ENCODE measurements at places on chromosomes 11 and 22.

GRCh38 chr11:65187971-65188461, 6.3 kb downstream of the CAPN1 start:
- no peak for DNase-seq

GRCh38 chr11:46659908-46660307, 40.5 kb downstream of the ARHGAP1 start:
- no peak for DNase-seq

DNA sequence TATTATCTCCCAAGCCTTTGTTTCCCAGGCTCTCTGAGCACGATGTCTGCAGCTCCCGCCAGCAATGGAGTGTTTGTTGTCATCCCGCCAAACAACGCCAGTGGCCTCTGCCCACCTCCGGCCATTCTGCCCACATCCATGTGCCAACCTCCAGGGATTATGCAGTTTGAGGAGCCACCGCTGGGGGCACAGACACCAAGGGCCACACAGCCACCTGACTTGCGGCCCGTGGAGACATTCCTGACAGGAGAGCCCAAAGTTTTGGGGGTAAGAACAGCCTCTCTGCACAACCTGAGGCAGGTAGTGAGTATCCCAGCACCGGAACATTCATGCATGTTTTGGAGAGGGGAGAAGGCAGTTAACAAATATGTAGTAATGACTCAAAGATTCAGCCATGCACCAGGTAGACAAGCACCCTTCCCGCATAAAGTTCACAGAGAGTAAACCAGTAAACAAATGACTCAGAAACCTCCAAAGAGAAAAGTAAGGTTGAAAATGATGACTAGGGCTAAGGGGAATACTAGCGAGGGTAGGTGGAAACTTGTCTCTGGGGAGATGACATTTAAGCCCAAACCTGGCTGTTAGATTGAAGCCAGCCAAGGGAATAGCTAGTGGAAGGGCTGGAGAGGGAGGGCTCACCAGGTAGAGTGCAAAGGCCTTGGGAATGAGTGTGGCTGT, 7.2 kb downstream of the MS4A15 start:
- no peak for DNase-seq

GRCh38 chr11:3381794-3382193, 2.8 kb upstream of the ZNF195 start:
- DNase-seq, result no peak

DNA sequence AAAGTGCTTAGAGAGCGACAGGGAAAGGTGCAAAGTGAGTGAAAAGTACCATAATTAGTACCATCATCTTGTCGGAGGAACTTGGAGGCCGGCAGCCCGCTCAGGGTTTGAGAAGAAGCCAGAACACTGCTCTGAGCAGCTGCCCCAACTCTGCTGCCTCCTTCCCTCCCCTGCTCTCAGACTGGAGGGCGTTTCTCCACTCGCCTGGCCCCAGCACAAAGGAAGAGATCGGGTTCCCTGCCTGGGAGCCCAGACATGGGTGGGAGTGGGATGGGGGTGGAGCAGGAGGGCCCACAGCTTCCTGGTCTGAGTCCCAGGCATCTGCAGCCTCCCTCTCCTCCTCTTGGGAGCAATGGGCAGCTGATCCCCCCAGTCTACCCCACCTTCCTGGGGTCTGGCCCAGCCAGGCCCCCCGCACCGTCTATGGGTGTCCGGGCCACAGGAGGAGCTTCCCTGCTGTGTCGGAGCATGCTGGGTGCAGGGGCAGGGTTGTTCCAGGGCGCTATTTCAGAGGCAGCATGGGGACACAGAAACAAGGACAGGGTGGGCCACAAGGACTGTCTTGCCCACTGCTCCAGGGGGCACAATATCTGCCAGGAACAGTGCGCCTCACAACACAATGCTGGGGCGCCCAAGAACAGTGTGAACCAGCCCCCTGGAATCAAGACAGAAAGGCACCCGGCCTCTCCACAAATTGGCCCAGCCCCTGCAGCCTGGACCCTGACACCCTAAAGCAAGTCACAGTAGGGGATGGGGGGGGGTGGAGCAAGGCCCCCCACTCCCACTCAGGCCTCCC, 4.8 kb downstream of the LIF start:
- DNase-seq, result no peak

GRCh38 chr11:373716-374551, 4.6 kb downstream of the B4GALNT4 start:
- no peak for DNase-seq

- no peak for DNase-seq
Measured at GRCh38 chr11:93766504-93766903, 17.6 kb upstream of the MED17 start.

- DNase-seq, result no peak
Measured at GRCh38 chr11:68796801-68797200, 44.9 kb downstream of the CPT1A start.

Data from stimulated activated CD8-positive, alpha-beta memory T cell treated with anti-CD3 and anti-CD28 coated beads, Interleukin-7, amount 100 ng/mL, for 1 hour (primary cell).